CD4-positive, alpha-beta T cell treated with Interleukin-1 beta for 1 hour (primary cell): ENCODE measurements at places on chromosomes 12 and 14.

GRCh38 chr12:128619263-128619662 lies 204.5 kb downstream of the SLC15A4 start:
- DNase-seq = no peak

GRCh38 chr14:53409289-53409688 lies 256.2 kb upstream of the DDHD1 start:
- no peak for DNase-seq

DNA sequence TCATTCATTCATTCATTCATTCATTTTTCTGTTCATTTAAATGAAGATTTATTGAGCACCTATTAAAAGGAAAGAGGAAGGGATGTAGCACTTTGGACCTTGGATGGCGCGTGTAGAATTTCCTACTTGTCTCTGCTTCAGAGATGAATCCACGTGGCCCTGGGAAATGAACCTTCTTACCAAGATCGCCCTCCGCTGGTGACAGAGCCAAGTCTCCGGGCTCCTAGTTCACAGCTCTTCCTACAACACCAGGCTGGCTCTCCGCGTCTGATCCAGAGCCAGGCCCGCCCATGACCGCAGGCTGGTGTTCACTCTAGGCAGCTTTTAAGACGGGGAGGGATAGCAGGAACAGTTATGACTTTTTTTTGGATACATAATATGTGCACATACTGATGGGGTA lies 70.9 kb upstream of the PIWIL1 start:
- DNase-seq = no peak

- DNase-seq = no peak
Measured at GRCh38 chr12:132123970-132124765, 20.0 kb downstream of the DDX51 start.

DNA sequence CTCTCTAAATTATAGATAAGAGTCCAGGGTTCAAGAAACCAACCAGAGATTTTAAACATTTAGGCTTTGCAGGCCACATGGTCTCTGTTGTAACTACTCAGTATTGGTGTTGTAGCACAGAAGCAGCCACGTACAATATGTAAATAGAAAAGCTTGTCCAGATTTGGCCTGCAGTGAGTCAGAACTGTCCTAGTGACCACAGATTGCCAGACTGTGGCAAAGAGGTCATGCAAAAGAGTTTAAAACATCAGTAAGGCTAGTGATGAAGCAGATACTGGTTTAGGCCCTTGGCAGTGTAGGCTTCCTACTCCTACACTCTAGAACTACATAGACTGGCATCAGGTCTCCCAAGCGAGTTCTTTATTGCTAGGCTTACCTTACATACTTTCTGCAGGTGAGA lies 117.6 kb upstream of the GARIN6 start:
- no peak for DNase-seq

GRCh38 chr12:98423963-98424362 lies 91.4 kb upstream of the TMPO start:
- DNase-seq = no peak

DNA sequence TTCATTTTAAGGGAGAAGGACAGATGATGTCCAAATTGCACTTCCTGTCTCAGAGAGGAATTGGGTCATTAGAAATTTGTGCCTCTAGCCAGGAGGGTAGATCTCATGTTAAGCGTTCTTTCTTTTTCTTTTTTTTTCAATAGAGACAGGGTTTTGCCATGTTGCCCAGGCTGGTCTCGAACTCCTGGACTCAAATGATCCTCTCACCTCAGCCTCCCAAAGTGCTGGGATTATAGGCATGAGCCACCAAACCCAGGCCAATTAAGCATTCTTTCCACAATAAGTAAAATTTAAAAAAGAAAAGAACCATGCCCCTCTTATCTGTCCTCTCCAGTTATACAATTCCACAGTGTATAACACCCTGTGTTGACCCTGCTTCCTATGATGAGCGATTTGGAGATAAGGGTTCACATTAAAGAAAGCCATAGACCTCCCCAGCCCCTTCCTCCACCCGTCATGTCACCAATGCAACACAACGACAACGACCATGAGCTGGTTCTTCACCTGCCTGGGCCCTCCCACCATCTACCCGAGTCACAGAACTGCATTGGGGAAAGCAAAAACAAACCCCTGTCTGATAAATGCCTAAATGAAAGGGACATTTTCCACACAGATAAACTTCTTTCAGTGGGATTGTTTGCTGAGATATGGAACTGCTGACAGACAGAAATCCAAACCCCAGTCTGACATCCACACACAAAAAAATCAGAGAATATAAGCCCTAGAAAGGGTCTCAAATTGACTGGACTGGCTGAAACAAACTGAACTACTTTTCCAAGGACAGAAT lies 37.3 kb downstream of the SSH1 start:
- no peak for DNase-seq

DNA sequence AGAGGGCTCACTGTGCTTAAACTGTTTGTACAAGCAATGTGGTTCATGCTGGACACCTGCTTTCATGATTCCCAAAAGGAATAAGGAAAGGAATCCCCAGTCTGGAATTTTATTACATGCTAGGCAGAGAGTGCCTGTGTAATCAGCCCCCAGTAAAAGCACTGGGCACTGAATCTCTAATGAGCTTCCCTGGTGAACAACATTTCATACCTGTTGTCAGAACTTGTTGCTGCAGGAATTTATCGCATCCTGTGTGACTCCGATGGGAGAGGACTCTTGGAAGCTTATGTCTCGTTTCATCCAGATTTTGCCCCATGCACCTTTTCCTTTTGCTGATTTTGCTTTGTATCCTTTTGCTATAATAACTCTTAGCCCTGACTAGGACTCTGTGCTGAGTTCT lies 190.2 kb upstream of the HMGA2 start:
- DNase-seq = no peak

DNA sequence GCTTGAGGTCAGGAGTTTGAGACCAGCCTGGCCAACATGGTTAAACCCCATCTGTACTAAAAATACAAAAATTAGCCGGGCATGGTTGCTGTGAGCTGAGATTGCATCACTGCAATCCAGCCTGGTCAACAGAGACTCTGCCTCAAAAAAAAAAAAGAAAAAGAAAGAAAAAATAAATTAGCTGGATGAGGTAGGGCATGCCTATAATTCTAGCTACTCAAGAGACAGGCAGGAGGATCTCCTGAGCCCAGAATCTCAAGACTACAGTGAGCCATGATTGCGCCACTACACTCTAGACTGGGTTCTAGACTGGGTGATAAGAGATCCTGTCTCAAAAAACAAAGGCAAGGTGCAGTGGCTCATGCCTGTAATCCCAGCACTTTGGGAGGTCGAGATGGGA lies 16.9 kb downstream of the PPP4R3A start:
- no peak for DNase-seq

GRCh38 chr12:15272376-15272775 lies 49.9 kb upstream of the PTPRO start:
- no peak for DNase-seq

GRCh38 chr12:104700324-104700723 lies 243.6 kb downstream of the CHST11 start:
- DNase-seq = no peak

GRCh38 chr12:65754290-65754689 lies 70.0 kb upstream of the HMGA2 start:
- no peak for DNase-seq

DNA sequence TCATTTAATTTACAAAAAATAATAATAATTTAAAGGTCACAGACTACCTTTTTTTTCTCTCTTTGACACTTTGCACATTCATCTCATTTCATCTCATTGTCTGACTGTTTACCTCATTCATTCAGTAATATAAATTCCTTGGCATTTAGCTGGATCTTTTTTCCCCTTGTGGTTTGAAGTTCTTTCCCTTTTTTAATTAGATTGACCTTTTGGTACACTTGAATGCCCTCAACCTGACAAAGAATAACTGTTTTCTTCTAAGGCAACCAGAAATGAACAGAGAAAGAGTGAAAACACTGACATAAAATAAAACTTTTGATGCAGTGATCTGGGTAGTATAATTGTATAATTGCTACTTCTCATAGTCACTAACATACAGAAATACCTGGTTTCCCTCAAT lies 774.9 kb upstream of the NOVA1 start:
- DNase-seq = no peak

DNA sequence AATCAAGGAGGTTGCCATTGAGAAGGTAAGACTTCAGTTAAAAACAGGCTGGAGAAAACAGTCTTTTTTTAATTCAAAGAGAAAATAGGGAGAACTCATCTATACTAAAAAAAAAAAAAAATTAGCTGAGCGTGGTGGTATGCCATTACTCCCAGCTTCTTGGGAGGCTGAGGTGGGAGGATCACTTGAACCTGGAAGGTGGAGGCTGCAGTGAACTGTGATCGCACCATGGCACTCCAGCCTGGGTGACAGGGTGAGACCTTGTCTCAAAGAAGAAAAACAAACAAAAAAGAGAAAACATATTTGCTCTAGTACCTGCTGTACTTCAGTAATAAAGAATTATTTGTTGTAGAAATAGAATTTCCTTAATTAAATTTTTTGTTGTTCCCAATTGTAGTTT lies 68.6 kb downstream of the DNAH10 start:
- DNase-seq = no peak

DNA sequence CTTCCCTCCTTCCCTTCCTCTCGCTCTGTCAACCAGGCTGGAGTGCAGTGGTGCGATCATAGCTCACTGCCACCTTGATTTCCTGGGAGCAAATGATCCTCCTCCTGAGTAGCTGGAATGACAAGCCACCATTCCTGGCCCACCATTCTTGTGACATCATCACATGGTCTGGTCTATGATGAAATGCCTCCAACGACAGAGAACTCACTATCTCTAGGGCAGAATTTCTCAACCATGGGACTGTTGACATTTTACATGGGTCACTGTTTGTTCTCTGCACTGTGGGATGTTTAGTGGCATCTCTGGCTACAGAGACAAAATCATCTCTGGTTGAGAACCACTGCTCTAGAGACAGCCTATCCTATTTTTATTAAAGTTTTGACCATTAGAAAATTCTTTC lies 9.7 kb downstream of the VRK1 start:
- DNase-seq = no peak

DNA sequence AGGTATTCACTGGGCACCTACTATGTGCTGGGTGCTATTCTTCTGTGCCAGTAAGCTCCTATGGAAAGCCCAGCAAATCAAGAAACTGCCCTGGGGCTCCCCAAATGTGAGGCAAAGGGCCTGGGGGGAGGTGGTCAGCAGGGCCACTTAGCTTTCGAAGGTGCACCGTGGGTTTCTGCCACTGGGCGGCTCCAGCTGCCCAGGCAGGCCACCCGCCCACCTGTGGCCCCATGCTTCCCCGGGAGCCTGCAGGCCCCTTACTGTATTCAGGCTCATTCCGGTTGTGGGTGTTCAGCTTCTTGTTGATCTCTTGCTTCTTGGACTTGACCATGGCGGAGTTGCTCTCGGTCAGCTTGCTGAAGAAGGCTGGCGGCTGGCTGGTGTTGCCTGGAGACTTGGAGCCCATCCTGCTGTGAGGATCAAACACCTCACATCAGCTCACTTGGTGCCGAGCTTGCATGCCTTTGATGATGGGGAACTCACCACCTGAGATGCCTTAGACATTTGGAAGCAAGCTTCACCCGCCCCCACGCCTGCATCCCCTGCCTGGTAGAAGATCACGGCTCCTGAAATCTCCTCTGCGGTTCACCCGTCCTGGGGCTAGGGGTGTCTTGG lies 37.3 kb downstream of the RFLNA start:
- DNase-seq = no peak

GRCh38 chr14:29773990-29774389 lies 153.7 kb downstream of the PRKD1 start:
- DNase-seq = no peak

DNA sequence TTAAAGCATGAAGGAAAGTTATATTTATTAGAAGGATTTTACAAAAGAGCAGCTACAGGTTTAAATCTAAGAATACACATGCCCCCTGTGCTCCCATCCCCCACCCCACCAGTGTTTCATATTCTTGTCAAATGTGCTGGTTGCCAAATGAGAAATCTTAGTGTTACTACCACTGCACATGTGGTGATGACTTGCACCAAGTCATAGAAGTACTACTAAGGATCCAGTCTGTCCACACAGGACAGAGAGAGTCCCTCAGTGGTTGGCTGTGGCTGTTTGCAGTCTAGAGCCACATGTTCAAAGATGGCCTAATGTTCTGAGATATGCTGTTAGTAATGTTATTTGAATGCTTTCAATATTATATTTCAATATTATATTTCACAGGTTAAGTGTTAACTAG lies 268.8 kb downstream of the ADAMTS20 start:
- no peak for DNase-seq

DNA sequence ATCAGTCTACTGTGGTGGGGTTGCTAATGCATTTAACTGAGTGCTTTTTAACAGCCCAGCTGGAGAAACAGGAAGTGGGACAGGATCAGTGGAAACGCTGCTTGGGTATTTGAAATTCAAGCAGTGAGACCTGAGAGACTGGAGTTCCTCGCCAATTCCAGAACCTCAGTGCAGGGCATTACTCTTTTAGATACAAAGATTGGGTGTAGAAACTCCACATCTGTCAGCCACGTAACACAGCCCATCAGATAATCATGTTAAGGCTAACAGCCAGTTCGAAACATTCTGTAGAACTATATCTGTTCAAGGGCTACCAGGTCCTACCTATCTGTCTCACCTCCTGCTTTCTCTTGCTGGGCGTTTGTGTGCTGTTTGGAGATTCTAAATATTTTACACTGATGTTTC lies 45.5 kb downstream of the RAD52 start:
- no peak for DNase-seq

GRCh38 chr12:47722941-47723631 lies 2.2 kb downstream of the ENDOU start:
- DNase-seq = no peak

- no peak for DNase-seq
Measured at GRCh38 chr12:52423035-52423434, 11.1 kb downstream of the KRT75 start.

DNA sequence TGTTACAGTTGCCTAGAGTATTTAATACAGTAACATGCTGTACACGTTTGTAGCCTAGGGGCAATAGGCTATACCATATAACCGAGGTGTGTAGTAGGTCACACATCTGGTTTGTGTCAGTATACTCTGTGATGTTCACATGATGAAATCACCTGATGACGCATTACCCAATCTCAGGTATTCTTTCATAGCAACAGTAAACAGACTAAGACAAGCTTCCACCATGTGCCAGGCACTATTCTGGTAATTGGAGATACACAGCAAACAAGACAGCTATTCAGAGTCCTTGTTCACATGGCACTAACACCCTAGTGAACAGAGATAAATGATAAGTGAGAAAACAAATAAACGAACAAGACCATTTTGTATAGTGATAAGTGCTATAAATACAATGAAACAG lies 3.8 kb upstream of the PDE3A start:
- no peak for DNase-seq

DNA sequence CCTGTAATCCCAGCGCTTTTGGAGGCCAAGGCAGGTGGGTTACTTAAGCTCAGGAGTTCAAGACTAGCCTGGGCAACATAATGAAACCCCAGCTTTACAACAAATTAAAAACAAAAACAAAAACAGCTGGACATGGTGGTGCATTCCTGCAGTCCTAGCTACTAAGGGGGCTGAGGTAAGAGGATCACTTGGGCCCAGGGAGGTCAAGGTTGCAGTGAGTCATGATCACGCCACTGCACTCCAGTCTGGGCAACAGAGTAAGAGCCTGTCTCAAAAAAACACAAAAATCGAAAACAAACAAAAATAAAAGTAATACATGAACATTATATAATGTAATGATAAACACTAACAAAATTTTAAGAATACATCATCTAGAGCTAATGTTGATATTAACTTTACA lies 46.2 kb upstream of the GRIP1 start:
- DNase-seq = no peak
